ENCODE measurements at places on chromosomes 4 and X.

DNA sequence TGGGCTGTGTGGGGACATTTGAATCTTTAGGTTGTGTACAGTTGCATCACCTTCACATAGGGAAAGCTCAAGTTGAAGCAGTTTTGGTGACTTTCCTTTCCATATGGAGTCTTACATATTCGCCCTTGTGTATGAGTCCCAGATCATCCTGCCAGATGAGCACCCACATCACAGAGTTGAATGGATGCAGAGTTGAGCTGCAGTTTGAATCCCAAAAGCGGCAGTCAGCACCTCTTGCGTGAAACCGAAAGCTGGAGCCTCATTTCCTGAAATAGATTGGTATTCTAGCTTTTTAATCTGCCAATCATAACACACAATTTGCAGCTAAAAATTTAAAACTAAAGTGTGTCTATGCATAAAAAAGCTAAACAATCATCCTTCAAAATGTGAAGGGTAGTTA lies 162.9 kb upstream of the DIPK2B start:
- no peak for DNase-seq

DNA sequence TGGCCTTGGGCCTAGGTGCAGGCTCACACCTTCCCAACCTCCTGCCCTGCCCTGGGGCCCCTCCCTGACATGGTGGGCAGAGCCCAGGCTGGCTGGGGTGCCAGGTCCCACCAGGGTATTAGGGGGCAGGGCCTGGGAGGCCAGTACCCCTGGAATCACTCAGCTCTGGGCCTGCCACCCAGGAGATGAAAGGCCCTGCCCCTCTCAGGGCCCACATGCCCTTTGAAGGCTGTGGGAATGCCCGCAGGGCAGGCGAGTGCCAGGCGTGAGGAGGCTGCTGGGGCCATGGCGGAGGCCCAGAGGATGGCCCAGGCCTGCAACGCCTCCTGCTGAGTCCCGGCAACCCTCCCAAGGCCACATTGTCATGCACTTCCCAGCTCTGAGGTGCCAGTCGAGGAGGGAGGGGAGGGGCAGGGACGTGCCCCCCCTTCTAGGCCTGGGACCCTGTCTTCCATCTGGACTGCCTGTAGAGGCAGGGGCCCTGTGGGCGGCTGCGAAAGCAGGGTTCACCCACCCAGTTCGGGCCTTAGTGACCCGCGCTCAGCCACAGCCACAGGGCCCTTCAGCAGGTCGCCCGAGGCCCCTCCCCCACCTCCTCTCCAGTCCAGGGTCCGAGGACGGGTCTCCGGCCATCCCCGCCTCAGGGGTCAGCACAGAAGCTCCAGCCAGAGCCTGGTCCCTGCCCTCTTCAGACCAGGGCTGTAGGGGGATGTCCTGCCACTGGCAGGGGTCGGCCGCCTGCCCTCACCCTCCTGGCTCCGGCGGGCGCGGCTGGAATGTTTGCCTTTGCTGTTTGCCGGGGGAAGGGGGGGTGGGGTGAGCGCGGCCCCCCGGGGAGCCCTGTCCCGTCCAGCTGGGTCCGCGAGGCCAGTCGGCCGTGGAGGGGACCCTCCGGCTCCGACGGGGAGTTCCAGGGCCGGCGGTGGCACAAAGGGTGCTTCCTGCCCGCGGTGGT lies 26.7 kb upstream of the FGFR3 start:
- DNase-seq = no peak

- no peak for DNase-seq
Measured at GRCh38 chr4:105558277-105558676, 5.9 kb downstream of the ARHGEF38 start.

DNA sequence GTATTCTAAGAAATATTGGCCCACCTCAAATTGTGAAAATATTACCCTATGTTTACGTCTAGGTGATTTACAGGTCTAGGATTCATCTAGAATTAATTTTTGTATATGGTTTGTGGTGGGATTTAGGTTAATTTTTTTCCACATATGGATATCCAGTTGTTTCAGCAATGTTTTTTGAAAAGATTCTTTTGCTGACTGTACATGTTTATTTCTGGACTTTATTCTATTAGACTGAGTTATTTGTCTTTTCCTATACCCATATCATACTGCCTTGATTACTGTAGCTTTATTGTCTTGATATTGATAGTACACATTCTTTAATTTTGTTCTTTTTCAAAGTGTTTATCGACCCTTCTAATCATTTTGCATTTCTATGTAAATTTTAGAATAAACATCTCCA lies 83.5 kb downstream of the PRKG2 start:
- DNase-seq = no peak

DNA sequence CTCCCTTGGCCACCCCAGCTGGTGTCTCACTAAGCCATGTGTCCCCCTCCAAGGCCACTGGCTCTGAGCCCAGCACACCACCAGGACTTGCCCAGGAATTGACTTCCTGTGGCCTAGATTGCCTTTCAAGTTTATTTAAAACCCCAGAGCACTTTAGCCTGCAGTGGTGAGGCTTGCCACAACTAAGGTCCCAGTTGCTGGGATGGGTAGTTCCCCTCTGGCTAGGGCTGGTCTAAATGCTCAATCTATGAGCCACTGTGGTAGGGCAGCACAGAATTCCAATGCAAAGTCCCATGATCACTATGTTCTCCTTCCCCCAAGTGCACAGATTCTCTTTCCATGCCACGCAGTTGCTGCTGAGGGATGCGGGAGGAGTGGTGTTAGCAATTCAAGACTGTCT lies 61.1 kb upstream of the HCCS start:
- DNase-seq = no peak

All from Right ventricle myocardium inferior (tissue), 1 donor.